C1 segment of cervical spinal cord (tissue), 14 donors: ENCODE measurements at places on chromosomes 4 and X.

DNA sequence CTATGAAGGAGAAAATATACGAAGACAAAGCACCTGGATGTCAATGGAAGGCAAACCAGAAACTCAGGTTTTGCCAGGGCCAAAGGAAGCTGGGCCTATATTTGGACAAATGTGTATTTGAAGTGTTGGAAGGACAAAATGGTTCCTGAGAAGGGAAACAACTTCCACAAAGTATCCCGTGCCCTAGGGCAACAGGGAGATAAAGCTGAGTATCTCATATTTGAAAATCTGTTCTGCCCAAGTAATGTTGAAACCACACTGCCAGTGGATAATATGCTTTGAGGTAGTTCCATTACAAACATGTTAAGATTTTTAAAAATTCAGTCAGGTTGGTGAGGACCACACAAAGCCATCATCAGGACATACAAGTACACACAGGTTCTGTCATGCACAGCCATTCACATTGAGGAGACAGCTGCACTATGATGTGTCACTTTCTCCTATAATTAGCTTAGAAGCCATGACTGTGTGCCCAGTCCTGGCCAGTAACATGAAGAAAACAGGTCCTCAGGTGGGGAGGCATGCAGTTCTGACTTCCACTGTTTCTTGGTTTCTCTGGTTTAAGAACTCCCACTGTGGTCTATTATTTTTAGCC is 116.4 kb downstream of the PWWP3B start:
- no peak for DNase-seq

DNA sequence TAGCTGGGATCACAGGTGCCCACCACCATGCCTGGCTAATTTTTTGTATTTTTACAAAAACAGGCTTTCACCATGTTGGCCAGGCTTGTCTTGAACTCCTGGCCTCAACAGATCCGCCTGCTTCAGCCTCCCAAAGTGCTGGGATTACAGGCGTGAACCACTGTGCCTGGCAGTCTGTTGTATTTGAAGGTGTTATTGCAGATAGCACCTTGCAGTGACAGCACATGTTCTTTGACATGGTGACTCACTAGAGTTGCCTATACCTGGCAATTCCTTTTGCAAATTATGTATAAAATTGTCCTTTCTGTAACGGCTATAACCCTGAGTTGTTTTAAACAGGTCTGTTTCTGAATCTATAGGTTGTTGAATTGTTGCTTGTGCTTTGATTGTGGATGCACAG is 7.9 kb downstream of the OGT start:
- no peak for DNase-seq

DNA sequence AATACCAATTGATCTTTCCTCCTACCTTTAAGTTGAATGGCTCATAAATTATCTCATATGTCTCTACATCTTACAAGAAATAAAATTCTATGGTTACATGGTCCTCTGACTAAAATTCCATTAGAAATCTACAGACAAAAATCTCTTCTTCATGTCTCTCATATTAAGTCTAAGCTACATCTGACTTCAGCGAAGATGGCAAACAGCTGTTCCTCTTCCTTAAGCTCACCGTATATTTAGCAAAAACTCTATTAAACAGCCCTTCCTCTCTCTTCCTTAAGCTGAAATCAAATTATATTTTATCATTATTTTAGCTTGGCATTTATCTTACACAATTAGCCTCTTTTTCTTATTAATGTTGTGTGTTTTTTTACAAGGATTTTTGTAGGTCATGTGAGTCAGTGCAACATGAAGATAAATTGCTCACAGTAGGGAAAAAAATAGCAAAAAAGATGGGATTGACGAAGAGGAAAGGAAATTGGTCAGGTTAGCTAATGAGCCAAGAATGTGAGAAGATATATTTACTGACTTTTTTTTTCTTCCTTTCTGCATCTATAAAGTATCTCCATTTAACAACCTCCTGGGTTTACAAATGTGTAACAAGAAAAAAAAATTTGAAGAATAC is 2412.8 kb downstream of the ARAP2 start:
- DNase-seq, result no peak

- DNase-seq, result no peak
Observed at GRCh38 chr4:189206953-189207352, 733.7 kb upstream of the FRG1 start.

DNA sequence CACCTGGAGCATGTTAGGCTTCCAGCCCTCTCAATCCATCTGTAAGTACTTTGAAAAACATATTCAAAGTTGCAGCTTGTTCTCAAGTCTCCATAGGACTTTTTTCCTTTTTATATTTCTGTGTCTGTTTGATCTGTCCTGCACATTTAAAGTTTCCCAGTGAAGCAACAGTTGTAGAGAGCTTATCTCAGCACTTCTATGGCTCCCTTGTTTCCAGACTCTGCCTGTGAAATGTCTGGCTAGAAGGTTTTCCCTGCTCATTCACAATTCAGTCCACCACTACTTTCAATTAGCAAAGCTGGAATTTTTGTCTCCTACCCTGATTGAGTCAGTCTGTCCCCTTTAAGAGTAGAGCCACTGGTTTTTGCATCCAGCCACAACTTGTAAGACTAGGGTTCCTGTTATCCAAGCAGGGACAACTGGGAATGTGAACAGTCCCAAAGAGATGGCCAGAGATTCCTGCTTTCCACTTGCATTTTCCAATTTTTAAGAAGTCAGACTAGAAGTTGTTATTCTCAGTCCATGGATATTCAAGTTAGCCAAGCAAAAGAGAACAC is 116.1 kb downstream of the GASK1B start:
- DNase-seq, result no peak

DNA sequence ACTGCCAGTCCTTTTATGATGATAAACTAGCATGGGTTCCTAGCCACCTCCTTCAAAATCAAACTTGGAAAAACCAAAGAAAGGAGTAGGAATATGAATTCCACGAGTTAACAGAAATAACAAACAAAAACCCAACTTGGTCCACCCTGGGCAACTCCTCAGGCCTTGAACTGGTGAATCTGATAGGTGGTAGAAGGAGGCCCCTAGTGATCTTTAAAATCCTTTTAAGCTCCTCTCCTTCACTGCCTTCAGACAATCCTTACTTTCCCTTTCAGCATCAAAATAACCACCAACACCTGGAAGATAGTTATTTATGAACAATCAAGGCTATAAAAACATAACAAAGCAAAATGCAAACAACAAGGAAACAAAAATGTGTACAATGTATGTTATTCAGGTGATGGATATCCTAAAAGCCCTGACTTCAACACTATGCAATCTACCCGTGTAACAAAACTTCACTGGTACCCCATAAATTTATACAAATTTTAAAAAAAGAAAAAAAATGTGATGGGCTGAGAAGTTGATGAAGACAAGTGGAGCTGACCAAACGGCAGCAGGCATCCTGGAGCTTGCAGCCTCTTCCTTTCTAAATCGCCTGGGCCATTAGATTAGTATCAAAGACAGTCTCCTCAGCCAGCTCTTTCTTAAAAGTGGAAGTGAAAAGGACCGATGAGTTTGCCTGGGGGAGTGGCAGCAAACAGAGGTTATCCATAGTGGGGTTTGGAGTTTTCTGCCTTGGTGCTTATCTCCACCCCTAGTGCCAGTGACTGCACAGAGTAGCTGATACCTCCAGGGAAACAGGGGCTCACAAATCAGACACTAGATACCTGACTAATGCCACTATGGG is 179.6 kb downstream of the TMA16 start:
- DNase-seq, result no peak

DNA sequence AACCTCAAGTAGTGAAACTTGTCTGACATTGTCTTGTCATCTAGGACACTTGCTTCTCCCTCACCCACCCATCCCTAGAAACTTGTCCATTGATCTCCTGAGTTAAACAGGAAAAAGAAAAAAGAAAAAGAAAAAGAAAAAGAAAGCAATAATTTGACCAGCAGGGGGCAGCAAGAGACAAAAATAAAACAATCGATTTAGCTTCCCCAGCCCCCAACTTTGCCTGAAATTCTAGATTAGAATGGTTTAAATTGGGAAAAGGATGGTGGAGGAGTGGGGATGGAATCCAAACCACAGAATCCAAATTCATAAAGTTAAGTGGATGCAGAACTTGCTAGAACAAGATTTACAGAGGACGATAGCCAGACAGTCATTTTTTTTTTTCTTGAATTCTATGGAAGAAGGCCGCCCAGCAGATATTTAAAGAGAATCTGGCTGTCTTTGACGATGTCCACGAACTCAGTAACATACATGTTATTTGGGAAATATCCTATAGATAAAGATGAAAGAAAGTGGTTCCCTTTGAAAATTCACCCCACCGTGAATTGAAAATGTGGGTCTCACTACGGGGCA is 282.9 kb downstream of the USP46 start:
- DNase-seq, result no peak

- no peak for DNase-seq
Observed at GRCh38 chr4:186553717-186554116, 1.6 kb downstream of the MTNR1A start.

- no peak for DNase-seq
Observed at GRCh38 chr4:43234626-43235415, 342.3 kb downstream of the GRXCR1 start.

- no peak for DNase-seq
Observed at GRCh38 chr4:30801876-30802275, 81.7 kb downstream of the PCDH7 start.

DNA sequence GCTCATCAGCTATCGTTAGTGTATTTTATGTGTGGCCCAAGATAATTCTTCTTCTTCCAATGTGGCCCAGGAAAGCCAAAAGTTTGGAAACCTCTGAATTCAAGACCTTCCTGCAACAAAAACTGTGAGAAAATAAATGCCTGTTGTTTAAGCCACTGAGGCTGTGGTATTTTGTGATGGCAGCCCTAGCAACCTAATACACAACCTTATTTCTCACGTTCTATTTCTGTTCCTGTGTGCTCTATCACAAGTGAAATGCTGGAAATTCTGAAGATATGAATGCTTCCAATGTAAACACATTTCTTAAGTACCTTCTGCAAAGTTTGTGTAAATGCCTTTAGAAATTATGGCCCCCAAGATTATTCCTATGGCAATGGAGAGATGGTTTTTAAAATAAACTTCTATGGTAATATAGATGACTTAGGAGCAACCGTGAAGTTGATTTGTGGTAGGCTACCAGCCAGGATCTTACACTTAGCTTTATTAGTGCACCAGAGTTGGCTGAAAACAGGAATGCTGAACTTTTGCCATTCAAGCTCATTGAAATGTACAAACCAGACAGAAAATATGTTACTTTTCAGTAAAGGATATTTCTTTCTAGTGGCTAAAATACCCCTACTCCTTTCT is 148.0 kb downstream of the USP46 start:
- no peak for DNase-seq

GRCh38 chr4:89009115-89009514 is 47.9 kb downstream of the FAM13A start:
- DNase-seq, result no peak

DNA sequence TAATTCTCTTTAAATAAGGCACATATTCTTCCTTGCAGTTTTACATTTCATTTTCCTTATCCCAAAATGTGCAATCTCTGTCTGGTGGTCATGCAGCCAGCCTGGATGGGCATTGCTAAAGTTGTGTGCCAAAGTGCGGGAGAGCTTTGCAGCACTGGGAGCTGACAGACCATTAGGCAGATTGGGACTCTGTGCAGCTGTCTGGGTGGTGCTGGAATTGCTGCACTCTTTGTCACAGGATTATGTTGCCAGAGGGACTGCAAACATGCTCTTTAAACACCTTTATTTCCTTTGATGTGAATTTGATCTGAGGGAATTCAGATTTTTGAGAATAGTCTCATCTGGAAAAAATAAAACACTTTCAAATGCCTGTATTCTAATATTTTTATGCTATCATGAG is 956.2 kb upstream of the DIAPH2 start:
- no peak for DNase-seq

DNA sequence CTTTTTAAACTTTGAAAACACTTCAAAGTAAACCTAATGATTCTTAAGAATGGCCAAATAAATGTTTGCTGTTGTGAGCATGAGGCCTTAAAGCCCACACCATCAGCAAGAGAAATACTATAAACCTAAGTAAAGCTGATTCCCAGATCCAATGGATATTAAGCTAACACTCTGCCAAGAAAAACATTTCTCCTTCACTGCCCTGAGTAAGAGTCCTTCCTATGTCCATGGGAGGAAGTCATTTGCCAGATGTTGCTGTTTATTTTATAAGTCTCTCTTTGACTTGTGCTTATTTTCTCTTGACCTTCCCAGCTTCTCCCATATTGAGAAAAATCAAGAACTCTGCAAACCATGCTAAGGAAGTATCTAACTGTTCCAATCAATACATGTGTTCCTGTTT is 154.3 kb upstream of the EDNRA start:
- no peak for DNase-seq

DNA sequence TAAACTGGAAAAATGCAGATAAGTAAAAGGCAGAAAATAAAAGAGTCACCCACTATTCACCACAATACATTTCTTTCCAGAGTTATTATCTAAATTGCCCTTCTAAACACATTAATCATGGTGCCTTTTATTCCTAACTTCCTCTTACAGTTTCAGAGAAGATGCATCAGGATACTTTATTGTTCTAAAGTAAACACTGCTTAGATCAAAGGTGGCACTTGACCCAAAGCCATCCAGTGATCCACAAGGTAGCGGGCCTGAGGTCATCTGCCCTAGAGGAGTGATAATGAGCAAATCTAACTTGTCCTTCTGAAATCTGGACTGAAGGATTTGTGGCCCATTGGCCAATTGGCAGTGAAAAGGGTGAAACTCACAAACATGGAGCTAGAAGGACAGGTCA is 12.0 kb upstream of the TMEM154 start:
- no peak for DNase-seq

- DNase-seq, result no peak
Observed at GRCh38 chr4:74376888-74377483, 12.0 kb downstream of the EREG start.

- DNase-seq, result no peak
Observed at GRCh38 chr4:142243255-142243654, 602.8 kb downstream of the INPP4B start.

DNA sequence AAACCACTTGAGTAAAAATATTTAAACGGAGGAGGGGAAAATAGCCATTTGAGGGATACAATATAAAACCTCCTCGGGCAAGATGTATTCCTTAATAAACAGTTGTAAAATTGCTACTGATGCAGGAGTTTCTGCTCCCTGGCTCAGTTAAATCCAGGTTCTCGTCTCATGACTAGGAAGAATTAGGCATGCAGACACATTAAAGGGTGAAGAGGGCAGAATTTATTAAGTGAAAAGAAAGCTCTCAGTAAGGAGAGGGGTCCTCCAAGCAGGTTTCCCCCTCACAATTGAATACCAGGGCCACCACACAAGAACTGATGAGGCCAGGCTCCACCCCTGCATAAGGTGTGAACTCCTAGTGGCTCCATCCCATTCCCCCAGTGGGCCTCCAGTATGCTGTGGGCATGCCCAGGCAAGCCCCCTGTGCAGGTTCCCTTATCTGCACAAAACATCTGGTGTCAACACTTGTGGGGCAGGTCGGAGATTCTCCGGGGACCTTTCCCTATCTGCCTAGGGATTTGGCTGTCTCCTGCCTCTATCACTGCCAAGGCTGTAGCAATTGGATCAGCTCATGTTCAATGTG is 80.4 kb downstream of the HS6ST2 start:
- DNase-seq, result no peak

- no peak for DNase-seq
Observed at GRCh38 chr4:169988252-169988651, 37.9 kb downstream of the MFAP3L start.
